ENCODE measurements at places on chromosomes 6 and 20. TPM values are rescaled to one million over a fixed set of nuclear protein-coding genes. Genes with fewer than 3 reads are reported as not detected.

RPP21 gene
- total RNA-seq: 116 TPM

SLC32A1 gene
- total RNA-seq: not detected

PPP1R11 gene
- 43.5 TPM for total RNA-seq

RAD21L1 gene
- total RNA-seq: 0.59 TPM

CST7 gene
- total RNA-seq: 1.0 TPM

IPCEF1 gene
- not detected for total RNA-seq

LST1 gene
- total RNA-seq: not detected

TMEM170B gene
- total RNA-seq: 1.2 TPM

NELFE gene
- total RNA-seq: 116 TPM

OXT gene
- not detected for total RNA-seq

LAMA4 gene
- total RNA-seq: 28.6 TPM

DNA sequence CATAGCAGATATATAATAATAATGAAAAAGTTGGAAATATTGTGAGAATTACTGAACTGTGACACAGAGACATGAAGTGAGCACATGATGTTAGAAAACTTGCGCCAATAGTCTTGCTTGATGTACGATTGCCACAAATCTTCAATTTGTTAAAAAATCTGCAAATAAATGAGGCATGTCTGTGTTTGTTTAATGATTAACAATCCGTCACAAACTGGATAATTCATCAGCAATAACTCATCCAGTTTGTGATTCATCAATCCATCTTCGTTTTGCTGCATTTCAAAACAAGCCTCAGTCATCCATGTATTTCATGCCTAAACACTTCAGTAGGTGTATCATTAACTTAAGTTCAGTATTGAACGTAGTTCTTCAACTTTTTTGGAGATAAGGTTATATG lies 25.5 kb upstream of the SMIM26 start:
- DNase-seq: no peak

DNA sequence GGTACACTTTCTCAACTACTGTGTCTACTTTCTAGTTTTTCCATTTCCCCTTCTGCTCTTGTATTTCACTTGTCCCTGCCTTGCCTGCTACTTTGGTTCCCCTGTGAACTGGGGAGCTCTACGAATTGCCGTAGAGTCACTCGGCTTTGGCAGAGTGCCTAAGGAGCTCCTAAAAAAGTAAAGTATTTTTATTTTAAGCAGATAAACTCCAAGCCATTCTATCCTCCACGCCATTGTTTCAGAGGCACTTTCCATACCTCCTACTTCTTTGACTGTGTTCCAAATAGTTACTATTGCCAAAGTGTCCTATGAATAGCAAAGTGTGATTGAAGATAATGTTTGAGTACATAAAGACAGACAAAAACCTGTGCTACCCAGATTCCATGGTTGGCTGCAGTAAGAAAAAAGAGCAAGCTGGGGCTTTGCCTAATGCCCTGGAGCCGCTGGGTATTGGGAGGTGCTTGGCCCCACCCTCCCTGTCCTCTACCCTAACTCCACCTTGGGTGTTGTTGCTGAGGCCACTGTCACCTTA lies 5.1 kb upstream of the MBOAT1 start:
- DNase-seq: no peak

- no peak for DNase-seq
Measured at GRCh38 chr20:44586289-44586911, 4.0 kb downstream of the PKIG start.

DNA sequence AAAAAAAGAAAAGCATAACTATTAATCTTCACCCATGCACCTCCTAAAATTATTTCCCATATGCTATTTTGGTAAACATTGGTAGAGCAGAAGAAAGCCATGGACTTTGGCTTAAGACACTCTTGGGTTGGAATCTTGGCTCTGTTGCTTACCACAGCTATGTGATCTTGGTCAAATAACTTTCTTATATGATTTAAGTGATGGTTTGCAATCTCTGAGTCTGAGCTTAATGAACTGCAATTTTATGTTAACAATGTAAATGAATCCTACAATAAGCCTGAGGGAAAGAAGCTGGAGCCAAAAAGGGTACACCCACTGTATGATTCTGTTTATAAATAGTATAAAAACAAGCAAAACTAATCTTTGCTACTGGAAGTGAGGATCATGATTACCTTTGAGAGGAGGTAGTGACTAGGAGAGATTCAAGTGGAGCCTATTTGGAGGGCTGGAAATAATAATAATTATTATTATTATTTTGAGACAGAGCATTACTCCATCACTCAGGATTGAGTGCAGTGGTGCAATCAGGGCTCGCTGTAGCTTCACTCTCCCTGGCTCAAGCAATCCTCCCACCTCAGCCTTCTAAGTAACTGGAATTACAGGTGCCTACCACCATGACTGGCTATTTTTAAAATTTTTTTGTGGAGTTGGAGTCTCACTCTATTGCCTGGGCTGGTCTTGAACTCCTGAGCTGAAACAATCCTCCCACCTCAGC lies 34.5 kb downstream of the ABRACL start:
- DNase-seq: no peak

DNA sequence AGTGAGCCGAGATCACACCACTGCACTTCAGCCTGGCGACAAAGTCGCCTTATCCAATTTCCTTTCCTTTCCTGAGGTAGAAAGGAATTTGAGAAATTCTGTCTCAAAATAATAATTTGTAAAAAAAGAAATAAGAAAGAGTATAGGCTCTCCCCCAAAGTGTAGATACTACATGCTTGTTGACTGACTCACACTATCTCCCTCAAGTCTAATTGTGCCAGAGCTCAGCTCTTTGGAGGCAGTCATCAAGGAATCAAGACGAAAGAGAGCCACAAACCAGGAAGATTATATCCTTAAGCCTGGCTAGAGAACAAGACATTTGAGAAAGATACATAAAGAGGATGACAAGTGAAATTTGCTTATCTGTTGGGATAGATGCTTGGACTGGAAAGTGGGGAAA lies 3.7 kb upstream of the FKBPL start:
- DNase-seq: peak; percentile 30

- no peak for DNase-seq
Measured at GRCh38 chr20:19522836-19523590, 235.0 kb upstream of the RIN2 start.

GRCh38 chr6:123150076-123150475 lies 154.0 kb downstream of the CLVS2 start:
- no peak for DNase-seq

DNA sequence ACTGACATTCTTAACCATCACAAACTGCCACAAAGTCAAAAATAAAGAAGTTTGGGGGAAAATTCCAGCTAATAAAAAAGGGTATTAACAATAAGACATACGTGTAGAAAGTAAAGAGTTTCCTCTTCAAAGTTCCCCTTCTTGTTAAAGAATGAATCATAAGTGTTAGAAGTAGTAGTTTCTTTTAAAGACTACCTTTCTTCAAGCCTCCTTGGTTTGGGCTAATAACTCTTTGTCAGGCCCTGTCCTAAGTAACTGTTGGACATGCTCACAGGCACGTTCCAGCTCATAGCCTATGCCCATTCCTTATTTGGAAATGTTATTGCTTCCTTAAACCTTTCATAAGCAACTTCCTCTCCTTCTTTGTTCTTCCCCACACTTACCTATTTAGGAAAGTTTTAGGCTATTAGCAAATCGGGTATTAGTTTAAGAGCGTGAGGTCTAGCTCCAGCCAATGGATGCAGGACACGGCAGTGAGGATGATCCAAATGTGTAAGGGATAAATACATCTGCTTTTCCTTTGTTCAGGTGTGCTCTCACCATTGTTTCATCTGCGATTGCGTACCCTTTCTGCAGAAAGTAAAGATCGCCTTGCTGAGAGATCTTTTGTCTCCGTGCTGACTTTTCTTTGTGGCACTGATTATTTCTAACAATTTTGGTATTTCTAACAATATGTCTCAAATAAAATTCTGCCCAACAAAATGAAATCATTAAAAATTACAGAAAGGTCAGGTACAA lies 64.9 kb downstream of the CHD6 start:
- no peak for DNase-seq

DNA sequence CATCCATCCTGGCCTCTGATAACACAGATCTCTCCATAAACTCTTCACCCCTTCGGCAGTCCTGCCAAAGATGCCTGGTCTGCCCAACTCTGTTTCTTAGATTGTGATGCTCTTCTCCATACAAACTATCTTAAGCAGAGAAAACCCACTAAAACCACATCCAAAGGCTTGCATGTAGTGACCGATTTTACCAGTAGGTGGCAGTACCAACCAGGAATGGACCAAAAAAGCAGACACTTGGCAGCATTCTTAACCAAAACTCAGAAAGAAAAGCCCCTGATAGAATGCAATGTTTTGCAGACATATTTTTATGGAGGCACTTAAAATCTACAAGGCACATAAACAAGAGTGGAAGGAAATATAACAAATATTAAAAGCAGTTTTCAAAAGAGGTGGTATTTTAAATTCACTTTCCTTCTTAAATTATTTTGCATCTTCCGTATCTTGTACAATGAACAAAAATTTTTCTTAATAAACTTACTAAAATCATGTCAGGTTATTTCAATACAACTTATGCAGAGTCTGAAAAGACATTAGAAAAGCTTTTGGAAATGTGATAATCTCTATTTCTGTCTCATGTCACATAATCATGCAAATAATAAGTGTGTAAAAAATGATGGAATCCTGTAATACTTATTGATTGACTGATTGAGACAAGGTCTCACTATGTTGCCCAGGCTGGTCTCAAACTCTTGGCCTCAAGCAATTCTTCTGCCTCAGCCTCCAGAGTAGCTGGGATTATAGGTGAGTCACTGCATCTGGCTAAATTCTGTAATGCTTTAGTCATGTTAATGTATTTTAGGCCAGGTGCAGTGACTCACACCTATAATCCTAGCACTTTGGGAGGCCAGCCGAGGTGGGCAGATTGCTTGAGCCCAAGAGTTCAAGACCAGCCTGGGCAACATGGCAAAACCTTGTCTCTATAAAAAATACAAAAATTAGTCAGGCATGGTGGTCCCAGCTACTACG lies 29.4 kb downstream of the LRP11 start:
- peak; percentile 76 for DNase-seq

- peak; percentile 62 for DNase-seq
Measured at GRCh38 chr6:105318660-105319059, 84.2 kb downstream of the PREP start.

- DNase-seq: no peak
Measured at GRCh38 chr20:33702861-33703260, 16.7 kb upstream of the E2F1 start.

DNA sequence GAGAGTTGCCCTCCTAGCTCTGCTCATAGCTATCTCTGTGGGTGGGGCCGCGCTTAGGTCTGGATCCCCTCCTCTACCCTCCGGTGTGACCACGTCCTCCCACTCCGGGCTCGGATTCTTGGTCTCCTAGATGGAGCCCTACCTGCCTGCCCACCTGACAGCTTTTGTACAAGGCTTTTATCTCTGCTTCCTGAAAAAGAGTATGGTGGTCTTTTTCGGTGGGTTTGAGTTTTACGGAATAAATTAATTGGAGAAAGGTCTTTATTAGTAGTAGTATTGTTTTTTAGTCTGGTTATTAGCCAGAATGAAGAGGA lies 773 bp downstream of the SMAP1 start:
- DNase-seq: no peak

GRCh38 chr6:129186988-129187387 lies 304.1 kb downstream of the LAMA2 start:
- peak; percentile 86 for DNase-seq

GRCh38 chr6:2956930-2957685 lies 14.3 kb downstream of the SERPINB6 start:
- no peak for DNase-seq

DNA sequence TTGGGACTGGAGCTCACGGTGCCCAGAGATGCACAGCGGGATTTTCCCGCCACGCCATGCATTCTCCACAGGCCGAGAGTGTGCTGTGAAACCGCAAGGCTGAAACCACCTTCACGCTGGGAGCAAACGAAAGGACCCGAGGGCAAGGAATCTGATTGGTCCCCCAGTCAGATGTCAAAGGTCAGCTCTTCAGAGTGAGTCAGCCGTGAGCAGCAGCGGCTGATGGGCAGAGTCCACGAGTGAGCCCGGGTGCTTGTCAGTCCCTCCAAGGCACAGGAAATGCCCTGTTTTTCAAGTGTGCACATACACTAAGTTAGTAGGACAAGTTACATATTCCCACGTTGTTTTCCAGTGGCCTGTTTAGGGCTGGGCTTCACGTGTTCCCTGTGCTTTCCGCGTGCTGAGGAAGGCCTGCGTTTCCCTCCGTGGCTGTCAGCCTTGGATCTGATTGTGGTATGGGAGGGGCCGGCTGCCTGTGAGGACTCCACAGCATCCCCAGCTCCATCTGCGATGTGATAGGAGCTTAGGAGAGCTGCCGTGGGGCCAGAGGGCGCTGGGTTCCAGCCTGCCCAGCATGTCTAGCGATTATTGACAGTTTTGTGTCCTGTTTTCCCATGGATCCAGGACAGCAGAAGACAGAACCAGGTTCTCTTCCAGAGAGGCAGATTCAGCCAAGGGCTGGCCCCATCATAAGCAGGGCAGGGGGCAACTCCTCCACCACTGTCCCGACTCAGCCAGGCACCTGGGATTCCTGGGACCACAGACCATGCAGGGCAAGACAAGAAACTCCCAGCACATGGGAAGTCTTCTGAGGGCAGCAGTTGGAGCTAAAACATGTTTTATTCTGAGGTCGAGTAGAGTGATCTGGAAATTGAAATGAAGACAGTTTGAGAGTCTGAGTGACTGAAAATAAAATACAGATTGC lies 38.2 kb upstream of the FRMD1 start:
- DNase-seq: no peak

GRCh38 chr6:75438013-75438431 lies 55.6 kb downstream of the FILIP1 start:
- DNase-seq: no peak

DNA sequence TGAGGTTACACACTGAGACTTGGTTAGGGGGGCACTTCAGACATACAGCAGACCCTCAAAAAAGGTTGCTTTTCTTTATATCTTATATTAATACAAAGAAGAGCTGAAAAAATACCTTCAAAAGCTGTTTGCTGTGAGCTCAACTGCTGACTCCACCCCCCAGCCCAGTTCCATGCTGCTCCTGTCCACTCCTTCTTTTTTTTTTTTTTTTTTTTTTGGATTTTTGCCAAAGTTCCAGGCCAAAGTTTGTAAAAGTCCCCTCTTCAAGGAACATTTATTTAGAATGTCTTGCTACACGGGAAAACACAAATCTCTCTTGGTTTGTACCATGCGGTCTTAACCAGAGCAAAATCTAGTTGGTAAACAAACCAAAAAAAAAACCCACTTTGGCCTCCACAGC lies 85.3 kb upstream of the AKAP12 start:
- DNase-seq: no peak

- DNase-seq: no peak
Measured at GRCh38 chr6:123768921-123769320, 34.7 kb upstream of the NKAIN2 start.

All from HT1080 (cell line).